ENCODE measurements at places on chromosomes 7 and 10.

- no peak for DNase-seq
Observed at GRCh38 chr7:87322912-87323311, 22.6 kb upstream of the CROT start.

GRCh38 chr7:37359662-37360444 lies 88.8 kb downstream of the ELMO1 start:
- DNase-seq = no peak

GRCh38 chr10:121661451-121661851 lies 63.2 kb upstream of the FGFR2 start:
- DNase-seq = no peak

GRCh38 chr7:46285878-46286277 lies 364.8 kb upstream of the IGFBP3 start:
- DNase-seq = no peak

DNA sequence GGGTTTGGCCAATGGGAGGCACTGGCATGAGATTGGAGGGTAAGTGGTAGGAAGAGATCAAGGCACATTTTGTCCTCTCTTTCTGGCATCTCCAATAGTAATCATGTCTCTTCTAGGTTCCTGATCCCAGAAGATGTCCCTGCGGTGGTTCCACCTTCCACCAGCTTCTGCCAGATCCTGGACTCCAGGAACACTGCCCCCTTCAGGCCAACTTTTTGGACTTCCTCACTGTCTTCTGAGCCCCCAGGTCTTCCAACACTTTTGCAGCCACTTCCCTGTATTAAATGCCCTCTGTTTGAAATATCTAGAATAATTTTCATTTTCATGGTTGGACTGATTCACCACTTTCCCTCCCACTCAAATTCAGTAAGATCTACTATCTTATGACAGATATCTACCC lies 60.9 kb downstream of the BAMBI start:
- DNase-seq = no peak

DNA sequence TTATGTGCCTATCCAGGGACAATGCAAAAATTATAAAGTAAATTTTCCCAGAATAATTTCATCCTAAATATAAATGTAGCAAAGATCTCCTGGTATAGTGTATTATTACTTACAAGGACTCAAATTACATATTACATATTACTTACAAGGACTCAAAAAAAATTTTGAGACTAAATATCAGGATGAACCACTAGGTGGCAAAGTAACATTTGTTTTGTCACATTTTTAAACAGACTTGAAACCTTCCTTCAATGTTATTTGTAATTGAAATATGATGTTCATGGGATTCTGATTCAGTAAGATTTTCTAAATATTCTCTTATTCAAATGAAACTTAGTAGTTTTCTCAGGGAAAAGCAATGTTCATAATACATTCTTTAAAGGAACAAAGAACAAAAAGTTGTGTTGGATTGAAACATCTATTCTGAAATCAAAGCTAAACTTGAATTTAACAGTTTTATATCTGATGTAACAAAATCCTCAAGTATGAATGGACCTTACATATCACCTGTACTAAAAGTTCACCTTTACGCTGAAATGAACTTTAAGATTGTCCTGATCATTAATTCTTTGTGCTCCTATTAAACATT lies 74.3 kb upstream of the GNAI1 start:
- DNase-seq = peak; percentile 22

GRCh38 chr7:105307163-105307672 lies 81.5 kb downstream of the SRPK2 start:
- DNase-seq = no peak

- DNase-seq = no peak
Observed at GRCh38 chr7:91491868-91492267, 227.6 kb downstream of the FZD1 start.

GRCh38 chr7:55555160-55555559 lies 17.1 kb downstream of the VOPP1 start:
- DNase-seq = no peak

- no peak for DNase-seq
Observed at GRCh38 chr7:153061910-153062528, 302.5 kb downstream of the ACTR3B start.

GRCh38 chr10:26437637-26438461 lies at the start of gene APBB1IP:
APBB1IP (plus strand) TSS chr10:26438341; CDS start chr10:26492327, 53,986 bp downstream.
- no peak for DNase-seq

- no peak for DNase-seq
Observed at GRCh38 chr10:129098517-129098916, 368.5 kb upstream of the MGMT start.

- no peak for DNase-seq
Observed at GRCh38 chr10:12974491-12975199, 26.9 kb downstream of the CCDC3 start.

DNA sequence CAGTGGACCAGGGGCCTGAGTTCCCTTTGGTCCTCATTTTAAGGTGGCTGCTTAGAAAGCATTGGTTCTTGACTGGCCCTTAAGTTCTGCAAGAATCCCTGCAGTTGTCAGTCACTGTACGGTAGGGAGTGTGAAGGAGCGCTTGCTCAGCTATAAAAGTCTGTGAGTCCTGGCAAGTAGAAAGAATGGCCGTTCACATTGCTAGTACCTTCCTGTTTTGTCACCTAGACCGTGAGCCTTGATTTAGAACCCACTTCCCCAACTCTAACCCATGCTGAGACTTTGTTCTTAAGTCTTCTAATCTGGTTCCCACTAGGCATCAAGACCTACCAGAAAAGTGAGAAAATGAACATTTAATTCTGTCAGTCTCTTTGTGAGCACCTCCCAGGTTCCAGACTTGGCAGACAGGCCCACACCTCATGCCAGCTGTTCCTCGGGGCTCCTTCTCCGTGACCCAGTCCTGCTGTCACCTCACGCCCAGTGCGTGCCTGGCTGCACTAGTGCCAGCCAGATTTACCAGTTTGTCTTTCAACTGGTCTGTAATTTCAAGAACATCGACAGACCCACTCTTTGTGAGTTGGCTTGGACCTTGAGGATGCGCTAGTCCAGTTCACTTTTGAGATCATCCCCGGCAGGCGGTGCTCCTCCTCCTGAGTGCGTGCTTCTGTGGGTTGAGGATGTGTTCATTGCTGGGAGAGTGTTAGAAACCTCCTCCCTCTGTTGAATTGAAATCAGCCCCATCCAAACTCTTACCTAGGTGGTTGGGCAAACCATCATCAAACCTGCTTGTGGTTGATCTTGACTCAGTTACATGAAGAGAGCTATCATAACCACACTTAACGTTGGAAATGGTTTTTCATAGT lies 78.5 kb downstream of the SHH start:
- no peak for DNase-seq

DNA sequence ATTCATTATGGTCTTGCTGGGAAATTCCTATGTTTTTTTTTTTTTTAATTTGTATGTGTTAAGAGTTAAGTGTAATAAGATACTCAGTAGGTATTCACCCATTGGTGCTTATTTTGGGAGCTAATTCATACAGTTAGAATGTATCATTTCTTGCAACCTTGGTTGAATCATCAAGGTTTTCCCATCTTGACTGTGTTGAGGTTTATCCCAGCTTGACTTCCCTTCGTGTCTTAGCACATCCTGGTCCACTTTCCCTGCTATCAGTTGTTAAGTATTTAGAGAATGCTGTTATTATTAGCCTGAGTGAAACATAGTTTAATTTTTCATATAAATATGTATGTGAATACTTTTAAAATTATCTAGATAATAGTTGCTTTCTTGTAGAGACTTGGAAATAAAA lies 20.8 kb downstream of the RALA start:
- no peak for DNase-seq

Measured in GM04503 (cell line).